ENCODE measurements at places on chromosomes 6 and 20.

- DNase-seq = no peak
These were observed 488.4 kb upstream of the MMS22L start for GRCh38 chr6:97771372-97771771.

GRCh38 chr6:132888701-132889100 is 74.3 kb downstream of the RPS12 start:
- DNase-seq = no peak

DNA sequence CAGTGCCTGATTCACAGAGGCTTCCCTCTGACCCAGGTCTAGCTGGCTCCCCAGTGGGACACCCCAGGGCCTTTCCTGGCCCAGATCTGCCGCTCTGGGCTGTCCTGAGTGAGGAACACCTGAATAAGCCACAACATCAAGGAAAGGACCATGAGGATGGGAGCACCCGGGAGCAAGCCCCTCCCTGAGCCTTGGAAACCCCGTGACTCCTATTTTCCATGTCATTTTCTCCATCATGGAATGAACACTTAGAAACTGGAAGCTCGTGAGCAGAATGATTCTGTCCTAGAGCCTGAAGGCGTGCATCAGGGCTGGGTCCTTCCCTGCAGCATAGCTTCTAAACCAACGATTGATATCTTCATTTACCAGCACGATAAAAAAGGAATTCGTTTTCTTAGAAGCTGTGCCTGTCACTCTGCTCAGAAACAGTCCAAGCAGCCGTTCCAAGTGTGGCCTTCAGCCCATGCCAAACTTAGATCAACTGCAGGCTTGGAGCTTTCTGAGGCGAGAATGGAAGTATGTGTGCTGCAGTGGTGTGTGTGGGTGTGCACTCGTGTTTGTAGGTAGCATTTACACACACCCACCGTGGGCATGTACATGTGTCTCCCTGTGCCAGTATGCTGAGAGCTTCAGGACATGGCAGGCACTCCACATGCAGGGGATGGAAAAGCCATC is 83.2 kb upstream of the FOXC1 start:
- DNase-seq = no peak

DNA sequence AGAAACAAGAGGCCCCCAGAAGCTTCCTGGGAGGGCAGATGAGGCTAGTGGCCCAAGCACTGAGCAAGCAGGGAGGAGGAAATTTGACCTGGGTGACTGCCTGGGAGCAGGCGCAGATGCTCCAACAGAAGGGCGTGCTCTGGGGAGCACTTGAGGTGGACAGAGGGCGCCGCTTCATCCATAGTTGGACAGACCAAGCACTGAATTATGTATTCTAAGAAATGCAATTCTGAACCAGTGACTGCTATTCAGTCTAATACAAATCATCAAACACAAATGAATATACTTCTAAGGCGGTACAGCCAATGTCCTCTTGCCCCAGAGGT is 28.7 kb upstream of the IRF4 start:
- no peak for DNase-seq

- peak; percentile 61 for DNase-seq
These were observed 78.0 kb downstream of the RWDD2A start for GRCh38 chr6:83270971-83271719.

GRCh38 chr6:20630136-20630535 is 95.9 kb downstream of the CDKAL1 start:
- no peak for DNase-seq

DNA sequence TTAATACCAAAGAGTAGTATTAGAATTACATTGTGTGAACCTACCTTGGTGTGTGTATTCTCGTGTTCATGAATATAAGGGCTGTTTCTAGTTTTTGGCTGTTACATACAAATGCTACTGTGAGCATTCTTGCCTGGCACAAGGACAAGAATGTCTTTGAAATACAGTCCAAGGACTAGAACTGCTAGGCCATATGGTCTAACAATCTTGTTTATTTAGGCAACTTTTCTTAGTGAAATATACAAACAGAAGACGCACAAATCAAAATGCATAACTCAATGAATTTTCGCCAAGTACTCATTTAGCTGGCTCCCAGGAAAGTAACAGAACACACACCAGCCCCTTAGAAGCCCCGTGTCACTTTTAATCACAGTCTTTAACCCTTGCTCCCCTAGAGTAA is 28.5 kb downstream of the KDM1B start:
- no peak for DNase-seq

DNA sequence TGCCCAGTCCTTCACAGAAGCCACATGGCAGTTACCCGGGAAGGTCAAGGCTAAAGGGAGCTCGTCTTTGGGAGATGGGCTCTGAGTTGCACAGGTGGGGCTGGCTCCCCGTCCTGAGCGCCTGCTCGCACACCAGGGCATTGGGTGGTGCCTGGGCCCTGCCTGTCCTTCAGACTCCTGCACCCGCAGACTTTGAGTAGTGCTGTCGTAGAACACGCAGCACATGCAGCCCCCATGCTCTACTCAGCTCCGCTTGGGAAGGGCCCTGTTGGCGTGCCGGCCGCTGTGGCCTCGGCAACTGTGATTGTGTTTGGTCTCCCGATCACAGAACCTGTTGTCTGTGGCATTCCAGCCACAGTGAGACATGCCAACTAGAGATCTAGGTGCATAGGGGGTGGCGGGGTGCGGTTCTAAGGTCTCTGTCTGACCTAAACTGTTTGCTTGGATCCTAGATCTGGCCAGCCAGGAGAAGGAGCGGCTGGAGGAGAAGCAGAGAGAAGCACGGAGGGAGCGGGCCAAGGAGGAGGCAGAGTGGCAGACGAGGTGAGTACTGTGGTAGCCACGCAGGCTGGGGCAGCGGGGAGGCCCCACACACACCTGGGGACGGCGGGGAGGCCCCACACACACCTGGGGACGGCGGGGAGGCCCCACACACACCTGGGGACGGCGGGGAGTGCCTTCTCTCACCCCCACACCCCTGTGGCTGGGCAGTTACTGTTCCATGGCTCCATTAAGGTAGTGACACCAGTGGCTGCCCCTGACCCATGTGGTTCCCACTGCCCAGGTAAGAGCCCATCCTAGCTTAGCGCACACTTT is 11.3 kb upstream of the ADRM1 start:
- no peak for DNase-seq

- DNase-seq = peak; percentile 50
These were observed 8.4 kb downstream of the GMDS start for GRCh38 chr6:2237001-2237400.

GRCh38 chr6:92354270-92354829 is 1065.0 kb downstream of the EPHA7 start:
- DNase-seq = no peak

DNA sequence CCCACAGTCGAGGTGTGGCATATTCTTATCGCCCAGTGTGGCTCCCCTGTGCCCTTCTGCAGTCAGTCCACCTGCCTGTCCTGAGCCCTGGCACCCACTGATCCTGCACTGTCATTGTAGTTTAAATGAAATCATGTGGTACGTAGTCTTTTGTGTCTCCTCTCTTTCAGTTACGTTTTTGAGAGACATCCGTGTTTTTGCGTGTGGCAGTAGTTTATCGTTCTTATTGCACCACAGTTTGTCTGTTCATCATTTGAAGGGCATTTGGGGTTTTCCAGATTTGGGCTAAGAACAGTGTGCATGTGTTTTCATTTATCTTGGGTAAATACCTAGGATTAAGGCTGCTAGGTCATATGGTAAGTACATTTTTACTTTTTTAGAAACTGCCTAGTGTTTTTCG is 49.3 kb downstream of the SPATA2 start:
- DNase-seq = no peak

GRCh38 chr20:10239954-10240353 is 21.3 kb downstream of the SNAP25 start:
- peak; percentile 18 for DNase-seq

- DNase-seq = peak; percentile 69
These were observed 5.8 kb upstream of the PACSIN1 start for GRCh38 chr6:34459899-34460593.

- no peak for DNase-seq
These were observed 106.5 kb downstream of the LY86 start for GRCh38 chr6:6694825-6695624.

GRCh38 chr6:13913226-13914001 is 11.3 kb upstream of the RNF182 start:
- DNase-seq = no peak

GRCh38 chr20:49412953-49413352 is 69.5 kb downstream of the KCNB1 start:
- no peak for DNase-seq

- no peak for DNase-seq
These were observed 5.6 kb downstream of the MAP3K5 start for GRCh38 chr6:136786658-136787057.

DNA sequence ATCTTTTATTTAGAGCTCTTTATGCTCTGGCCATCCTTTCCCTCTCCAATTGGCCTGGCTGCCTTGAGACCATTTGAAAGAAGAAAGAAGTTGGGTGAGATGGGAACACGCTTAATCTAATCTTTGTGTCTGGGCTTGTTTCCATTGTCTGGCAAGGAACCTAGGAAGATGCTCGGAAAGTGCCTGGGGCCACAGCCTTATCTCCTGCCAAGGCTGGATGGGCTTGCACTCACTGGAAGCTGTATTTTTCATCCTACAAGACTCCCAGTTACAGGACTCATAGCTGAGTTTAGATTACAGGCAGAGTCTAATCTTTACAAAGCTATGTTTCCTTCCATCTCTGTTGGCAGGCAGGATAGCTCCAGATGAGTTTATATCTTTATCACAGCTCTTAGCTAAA is 33.1 kb upstream of the CDYL start:
- DNase-seq = no peak

DNA sequence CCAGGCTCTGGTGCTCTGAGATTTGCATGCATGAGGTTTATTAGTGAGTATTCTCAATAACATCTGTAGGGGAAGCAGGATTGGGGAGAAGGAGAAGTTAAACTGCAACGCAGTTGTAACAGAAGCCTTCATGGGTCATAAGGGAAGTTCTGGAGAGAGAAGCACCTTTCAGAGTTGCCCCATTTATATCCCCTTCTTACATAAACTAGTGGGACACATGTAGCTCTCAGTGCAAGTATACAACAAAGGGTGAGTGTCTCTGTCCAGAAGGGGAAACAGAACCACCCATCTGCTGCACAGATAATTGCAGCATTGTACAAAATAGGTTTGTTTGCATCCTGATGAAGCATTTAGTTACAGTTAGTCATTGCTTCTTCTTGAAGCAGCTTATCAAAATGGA is 4.3 kb upstream of the ADGB start:
- DNase-seq = no peak

GRCh38 chr6:124796464-124796970 is 165.7 kb upstream of the RNF217 start:
- no peak for DNase-seq

GRCh38 chr6:6816716-6817115 is 228.2 kb downstream of the LY86 start:
- DNase-seq = no peak

- DNase-seq = peak; percentile 58
These were observed 9.0 kb upstream of the DDX27 start for GRCh38 chr20:49210101-49210756.

GRCh38 chr20:60263725-60264709 is 305.8 kb downstream of the CDH26 start:
- no peak for DNase-seq

DNA sequence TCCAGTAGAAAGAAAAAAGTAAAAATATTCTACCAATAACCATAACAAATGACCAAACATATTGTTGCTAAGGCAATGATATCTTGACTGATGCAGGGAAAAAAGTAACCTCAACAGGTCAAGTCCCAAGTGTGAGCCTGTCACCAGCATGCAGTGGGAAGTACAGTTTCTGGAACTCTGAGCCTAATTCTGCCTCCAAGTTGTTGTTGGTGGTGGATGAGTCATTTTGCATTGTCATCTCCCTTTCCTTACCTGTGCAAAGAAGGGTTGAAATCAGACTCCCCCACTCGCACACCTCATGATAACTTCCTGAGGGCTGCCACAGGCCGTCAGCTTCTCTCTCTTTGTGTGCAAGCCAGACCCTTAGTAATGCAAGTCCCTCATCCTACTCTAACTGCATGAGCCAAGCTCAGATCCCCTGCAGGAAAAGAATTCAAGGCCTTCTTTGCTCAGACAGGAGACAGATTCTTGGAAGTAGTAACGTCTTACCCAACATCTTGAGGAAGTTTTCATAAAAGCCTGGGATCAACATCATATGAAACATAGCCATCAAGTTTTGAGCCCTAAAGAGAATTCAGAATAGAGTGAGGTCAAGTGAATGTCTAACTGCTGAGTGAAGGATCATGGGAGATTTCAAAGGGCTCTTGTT is 207.6 kb upstream of the FOXA2 start:
- no peak for DNase-seq

DNA sequence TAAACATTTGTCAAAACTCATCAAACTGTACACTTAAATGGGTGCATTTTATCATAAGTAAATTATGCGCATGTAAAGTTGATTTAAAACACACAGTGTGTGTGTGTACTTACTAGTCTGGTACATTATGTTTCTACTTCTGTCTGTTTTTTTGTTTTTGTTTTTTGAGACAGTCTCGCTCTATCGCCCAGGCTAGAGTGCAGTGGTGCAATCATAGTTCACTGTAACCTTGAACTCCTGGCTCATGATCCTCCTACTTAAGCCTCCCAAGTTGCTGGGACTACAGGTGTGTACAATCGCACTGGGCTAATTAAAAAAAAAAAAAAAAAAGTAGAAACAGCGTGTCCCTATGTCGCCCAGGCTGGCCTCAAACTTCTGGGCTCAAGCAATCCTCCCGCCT is 23.0 kb upstream of the FKBP5 start:
- no peak for DNase-seq

GRCh38 chr6:148770408-148771211 is 23.8 kb downstream of the UST start:
- no peak for DNase-seq

DNA sequence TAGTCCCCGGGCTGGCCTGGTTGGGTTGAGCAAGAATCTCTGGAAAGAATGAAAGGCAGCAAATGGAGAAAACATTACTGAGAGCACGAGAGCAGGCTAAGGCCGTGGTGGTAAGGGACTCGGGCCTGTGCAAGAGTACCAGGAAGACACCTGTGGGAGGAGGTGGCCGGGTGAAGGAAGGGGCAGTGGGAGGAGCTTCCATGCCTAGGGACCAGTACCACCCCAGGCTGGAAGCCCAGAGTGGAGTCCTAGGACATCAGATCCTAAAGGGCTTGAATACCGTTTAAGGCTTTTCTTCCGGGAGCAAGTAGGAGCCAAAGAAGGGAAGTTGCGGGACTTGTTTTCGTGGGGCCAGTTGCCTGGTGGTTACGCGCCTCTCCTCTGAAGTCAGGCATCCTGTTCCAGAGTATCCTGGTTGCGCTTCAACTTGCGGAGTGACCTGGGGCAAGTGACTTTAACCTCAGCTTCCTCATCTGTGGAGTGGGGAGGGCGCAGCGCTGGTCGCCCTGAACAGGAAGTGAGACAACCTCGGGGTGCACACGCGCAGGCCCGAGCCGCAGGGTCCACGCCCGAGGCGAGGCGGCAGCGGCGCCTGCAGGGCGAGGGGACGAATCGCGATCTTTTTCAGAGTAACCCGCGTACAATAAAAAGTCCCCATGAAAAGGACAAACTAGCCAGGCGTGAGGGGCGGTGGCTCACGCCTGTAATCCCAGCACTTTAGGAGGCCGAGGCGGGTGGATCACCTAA is 1.1 kb upstream of the TPD52L2 start:
- DNase-seq = peak; percentile 94

- DNase-seq = no peak
These were observed 56.9 kb downstream of the CD109 start for GRCh38 chr6:73752943-73753342.

GRCh38 chr6:129678463-129678862 is 31.5 kb downstream of the ARHGAP18 start:
- DNase-seq = no peak

GRCh38 chr6:46191961-46192360 is 21.2 kb upstream of the ENPP5 start:
- peak; percentile 22 for DNase-seq

- DNase-seq = no peak
These were observed 28.2 kb upstream of the ELMO2 start for GRCh38 chr20:46434597-46434996.

- no peak for DNase-seq
These were observed 178.7 kb upstream of the IRAK1BP1 start for GRCh38 chr6:78688668-78689067.

Data from RKO (cell line).